CD14-positive monocyte (primary cell): ENCODE measurements at places on chromosomes 3 and 15. TPM values are rescaled to one million over a fixed set of nuclear protein-coding genes. Genes with fewer than 3 reads are reported as not detected.

Gene CHRFAM7A
- polyA plus RNA-seq: 2.9 TPM

Gene ISL2
- polyA plus RNA-seq: 2.1 and 2.3 TPM in 2 replicates

Gene SLC6A6
- polyA plus RNA-seq: 99.5 and 136 TPM in 2 replicates

Gene XXYLT1
- polyA plus RNA-seq: 11.8 TPM

Gene TRIM42
- polyA plus RNA-seq: not detected

Gene CLDN18
- not detected for polyA plus RNA-seq

Gene GOLGA8F
- polyA plus RNA-seq: not detected in 2 replicates

Gene GABRB3
- polyA plus RNA-seq: not detected

Gene SAMD7
- polyA plus RNA-seq: not detected

Gene AVEN
- polyA plus RNA-seq: 3.4 TPM
